B cell (primary cell): ENCODE measurements at places on chromosomes 1 and 21.
A peak's percentile ranks its signal among the peaks of the same experiment; 100 is the strongest.

GRCh38 chr21:45255381-45256020 lies 32.2 kb downstream of the POFUT2 start:
- H3K36me3 ChIP-seq: no peaks in the 10 kb centered on the region
- H3K4me1 ChIP-seq: peaks cover 6% of the 10 kb centered on the region
- no peak overlapping the region for H3K27ac ChIP-seq
- H3K27me3 ChIP-seq: no peaks in the 10 kb centered on the region
- DNase-seq: peak; percentile 32

- no peak overlapping the region for H3K27ac ChIP-seq
- no peaks in the 10 kb centered on the region for H3K27me3 ChIP-seq
- no peak for DNase-seq
- H3K4me1 ChIP-seq: no peaks in the 10 kb centered on the region
- H3K36me3 ChIP-seq: no peaks in the 10 kb centered on the region
- H3K4me3 ChIP-seq: no peak overlapping the region
Measured at GRCh38 chr1:115184260-115184950, 95.1 kb upstream of the TSPAN2 start.

DNA sequence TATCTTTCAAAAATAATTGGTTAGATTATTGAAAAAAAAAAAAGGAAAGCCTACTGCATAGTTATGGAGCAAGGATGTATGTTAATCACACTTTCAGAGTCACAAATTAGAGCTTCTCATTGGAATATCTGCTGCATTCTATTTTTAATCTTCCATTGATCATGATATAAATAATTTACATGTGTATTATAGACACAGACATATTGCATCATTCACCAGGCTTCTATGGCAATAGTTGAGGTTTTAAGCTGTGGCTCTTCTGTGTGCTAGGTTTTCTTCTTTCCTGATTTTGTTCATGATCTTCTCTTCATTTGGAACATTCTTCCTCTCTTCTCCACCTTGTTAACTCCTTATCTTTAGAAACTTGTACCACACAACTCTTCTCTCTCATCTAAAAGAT lies 123.2 kb upstream of the HMCN1 start:
- no peak overlapping the region for H3K27ac ChIP-seq
- H3K27me3 ChIP-seq: no peaks in the 10 kb centered on the region
- H3K4me3 ChIP-seq: no peak overlapping the region
- no peak for DNase-seq
- H3K36me3 ChIP-seq: no peaks in the 10 kb centered on the region

DNA sequence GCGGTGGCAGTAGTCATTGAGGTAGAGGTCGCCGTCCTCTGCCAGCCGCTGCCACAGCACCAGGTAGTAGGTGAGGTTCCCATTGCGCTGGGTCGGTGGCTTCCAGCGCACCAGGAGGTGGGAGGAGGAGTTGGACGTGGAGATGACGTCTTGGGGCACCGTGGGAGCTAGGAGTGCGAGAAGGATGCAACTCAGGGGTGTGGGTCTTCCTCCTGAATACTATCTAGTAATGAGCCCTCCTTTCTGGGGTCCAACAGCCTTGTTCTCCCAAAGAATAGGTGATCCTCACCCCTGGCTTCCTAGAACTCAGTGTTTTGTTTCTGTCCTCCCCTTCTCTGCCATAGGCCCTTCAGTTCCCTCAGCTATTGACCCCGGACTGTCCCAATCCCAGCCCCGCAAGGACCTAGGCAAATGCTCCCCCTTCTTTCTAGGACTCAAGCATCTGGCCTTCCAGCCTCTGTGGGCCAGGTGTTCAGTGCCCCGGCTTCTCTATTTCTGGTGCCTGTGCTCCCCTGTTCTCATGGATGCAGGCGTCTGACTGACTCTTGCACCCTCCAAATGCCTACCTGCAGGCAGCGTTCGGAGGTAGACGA lies 12.9 kb downstream of the INSRR start:
- H3K27me3 ChIP-seq: peaks cover 13% of the 10 kb centered on the region
- peaks cover 12% of the 10 kb centered on the region for H3K4me1 ChIP-seq
- no peak overlapping the region for H3K27ac ChIP-seq
- no peak overlapping the region for H3K4me3 ChIP-seq
- no peaks in the 10 kb centered on the region for H3K36me3 ChIP-seq
- DNase-seq: no peak

DNA sequence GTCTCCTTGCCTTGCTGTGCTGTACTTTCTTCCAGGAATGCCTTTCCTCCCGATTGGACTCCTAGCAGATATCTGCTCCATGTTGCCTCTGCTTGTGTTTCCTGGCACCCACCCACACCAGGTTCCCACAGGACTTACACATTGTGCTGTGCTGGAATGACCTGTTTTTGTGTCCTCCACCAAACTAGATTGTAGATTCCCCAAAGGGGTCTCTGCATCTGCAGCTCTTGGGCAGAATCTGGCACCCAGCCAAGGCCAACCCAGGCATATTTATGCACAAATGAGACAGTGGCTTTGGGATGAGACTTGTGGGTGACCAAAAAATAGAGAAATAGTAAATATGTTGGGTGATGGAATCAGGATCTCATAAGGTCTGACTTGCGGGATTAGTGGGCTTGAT lies 278.2 kb downstream of the RRAGC start:
- H3K4me1 ChIP-seq: peaks cover 6% of the 10 kb centered on the region
- H3K27me3 ChIP-seq: peaks cover 20% of the 10 kb centered on the region
- no peak overlapping the region for H3K27ac ChIP-seq
- no peaks in the 10 kb centered on the region for H3K36me3 ChIP-seq
- no peak for DNase-seq
- H3K4me3 ChIP-seq: no peak overlapping the region

- no peaks in the 10 kb centered on the region for H3K27me3 ChIP-seq
- no peak overlapping the region for H3K4me3 ChIP-seq
- DNase-seq: no peak
- H3K27ac ChIP-seq: no peak overlapping the region
Measured at GRCh38 chr1:209598227-209598626, 14.7 kb downstream of the CAMK1G start.

- H3K4me3 ChIP-seq: no peak overlapping the region
- no peaks in the 10 kb centered on the region for H3K27me3 ChIP-seq
- no peaks in the 10 kb centered on the region for H3K4me1 ChIP-seq
- no peak for DNase-seq
- H3K27ac ChIP-seq: no peak overlapping the region
- no peaks in the 10 kb centered on the region for H3K36me3 ChIP-seq
Measured at GRCh38 chr1:54940042-54940441, 40.4 kb upstream of the TMEM61 start.
